ENCODE measurements at places on chromosomes 2 and 18.

GRCh38 chr2:71742953-71743601 is 289.7 kb downstream of the DYSF start:
- DNase-seq: no peak

- DNase-seq: no peak
Observed at GRCh38 chr18:13412901-13413300, 194.3 kb downstream of the LDLRAD4 start.

DNA sequence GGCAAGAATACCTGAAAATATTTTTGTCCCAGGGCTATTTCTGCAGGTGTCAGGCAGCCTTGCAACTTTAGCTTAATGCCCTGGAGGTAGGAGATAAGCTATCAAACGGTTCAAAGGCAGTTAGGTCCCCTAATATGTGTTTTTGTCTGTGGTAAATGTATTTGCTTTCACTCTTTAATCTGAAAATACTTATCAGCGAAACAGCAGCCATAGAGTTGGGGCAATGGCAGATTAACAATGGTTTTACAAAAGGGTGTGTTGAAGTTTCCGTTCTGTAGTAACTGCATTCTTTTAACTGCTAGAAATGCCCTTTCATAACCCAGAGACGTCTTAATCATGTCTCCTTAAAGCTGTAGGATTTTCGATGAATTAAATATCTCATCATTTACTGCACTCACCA is 265.0 kb upstream of the TRIB2 start:
- DNase-seq: no peak

DNA sequence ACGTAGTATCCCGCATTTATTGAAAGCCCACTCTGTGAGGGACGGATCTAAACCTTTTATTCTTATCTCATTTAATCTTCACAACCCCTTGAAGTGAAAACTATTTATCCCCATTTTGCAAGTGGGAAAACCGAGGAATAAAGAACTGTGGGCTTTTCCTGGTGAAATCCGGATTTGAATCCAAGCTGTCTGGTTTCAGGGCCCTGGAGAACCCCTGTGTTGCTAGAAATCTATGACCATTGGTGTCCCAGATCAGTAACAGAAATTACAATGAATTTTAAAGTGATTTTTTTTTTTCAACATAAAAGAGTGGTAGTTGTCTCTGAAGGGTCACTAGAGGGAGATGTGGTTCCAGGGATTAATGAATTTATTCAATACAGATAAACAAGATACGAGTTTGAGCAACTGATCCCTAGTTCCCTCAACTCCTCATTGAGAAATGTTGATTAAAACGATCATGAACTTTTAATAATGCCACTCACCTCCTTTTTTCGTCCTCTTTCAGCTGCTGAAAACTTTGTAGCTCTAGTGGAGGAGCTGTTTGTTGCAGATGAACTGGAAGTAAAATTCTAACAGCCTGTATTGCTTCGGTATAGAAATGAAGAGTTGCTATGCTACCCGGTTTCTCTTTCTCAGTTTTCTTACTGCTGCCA is 940 bp downstream of the XRCC5 start:
- DNase-seq: no peak

GRCh38 chr2:186909095-186909494 is 60.1 kb upstream of the ZSWIM2 start:
- DNase-seq: no peak

- DNase-seq: no peak
Observed at GRCh38 chr2:176283291-176284068, 14.2 kb downstream of the MTX2 start.

GRCh38 chr2:128490881-128491691 is 172.4 kb upstream of the HS6ST1 start:
- no peak for DNase-seq

GRCh38 chr2:107412209-107412904 is 414.3 kb upstream of the RGPD4 start:
- no peak for DNase-seq

- no peak for DNase-seq
Observed at GRCh38 chr2:215812966-215813365, 200.4 kb downstream of the MREG start.

- peak; percentile 32 for DNase-seq
Observed at GRCh38 chr18:58578321-58578720, 50.6 kb downstream of the ALPK2 start.

DNA sequence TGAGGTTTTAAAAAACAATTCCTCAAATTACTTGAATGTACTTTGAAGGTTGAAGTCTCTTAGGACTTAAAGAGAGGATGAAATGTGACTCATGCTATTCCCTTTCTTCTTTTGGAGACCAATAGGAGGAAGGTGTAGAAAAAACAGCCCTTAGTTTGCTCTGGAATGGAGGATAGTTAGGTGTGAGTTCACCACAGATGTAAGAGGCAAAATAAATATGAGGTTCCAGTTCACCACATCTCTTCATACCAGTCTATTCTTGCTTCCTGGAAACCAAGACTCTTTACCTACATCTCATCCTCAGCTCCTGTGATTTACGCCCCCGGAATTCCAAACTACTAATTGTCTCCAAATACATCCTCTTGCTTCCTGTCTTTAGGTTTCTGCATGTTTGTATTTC is 77.5 kb upstream of the TTC21B start:
- DNase-seq: no peak

GRCh38 chr2:189466656-189467055 is 25.4 kb downstream of the WDR75 start:
- DNase-seq: no peak

GRCh38 chr2:858646-859045 is 92.0 kb upstream of the SNTG2 start:
- DNase-seq: no peak

DNA sequence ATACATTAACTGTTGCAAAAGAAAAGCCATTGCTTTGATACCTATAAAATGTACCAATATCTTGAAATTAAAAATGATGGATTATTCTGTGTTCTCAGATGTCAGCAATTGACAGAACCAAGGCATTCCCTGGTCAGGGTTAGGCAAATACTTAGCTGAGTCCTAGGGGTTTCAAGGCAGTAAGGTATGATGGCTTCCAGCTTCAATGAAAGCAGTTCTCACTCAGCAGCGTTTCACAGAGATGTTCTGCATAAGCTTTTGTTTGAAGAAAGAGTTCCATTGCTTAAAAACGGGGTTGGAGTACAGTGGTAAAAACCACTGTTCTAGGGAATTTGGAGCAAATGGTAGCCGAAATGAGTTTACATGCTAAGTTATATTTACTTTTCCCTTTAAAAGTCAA is 17.0 kb upstream of the KANSL1L start:
- no peak for DNase-seq

- peak; percentile 94 for DNase-seq
Observed at GRCh38 chr2:27380626-27381545, at the start of gene ZNF513. Gene ZNF513, minus strand, starts transcription at chr2:27380734. Its CDS starts 208 bp downstream, at chr2:27380526.

GRCh38 chr2:10776231-10776977 is 36.2 kb downstream of the PDIA6 start:
- no peak for DNase-seq

DNA sequence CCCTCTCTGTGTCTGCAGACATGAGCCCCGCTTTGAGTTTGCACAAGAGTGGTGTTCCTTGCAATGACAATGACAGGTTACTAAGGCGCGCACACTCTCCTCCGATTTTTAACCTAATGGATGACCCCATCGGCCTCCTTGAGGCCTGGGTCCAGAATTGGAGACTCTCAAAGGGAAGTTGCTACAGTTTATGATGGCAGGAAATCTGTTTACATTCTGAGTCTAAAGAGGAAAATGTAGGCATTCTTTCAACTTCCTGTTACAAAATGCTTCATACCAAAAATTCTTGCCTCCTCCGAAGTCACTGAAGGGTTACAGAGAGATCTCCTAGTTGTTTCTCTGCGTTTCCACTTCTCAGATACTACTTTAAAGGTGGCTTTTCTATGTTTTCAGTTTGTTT is 225.3 kb upstream of the AGAP1 start:
- DNase-seq: no peak
